Activated naive CD4-positive, alpha-beta T cell treated with anti-CD3 and anti-CD28 coated beads, Interleukin-2, amount 50 U/mL, for 72 hours (primary cell): ENCODE measurements at places on chromosomes 13 and 19. TPM values are rescaled to one million over a fixed set of nuclear protein-coding genes. Genes with fewer than 3 reads are reported as not detected.
A peak's percentile ranks its signal among the peaks of the same experiment; 100 is the strongest.

The DMPK gene
- total RNA-seq = 13.8 TPM

The SIGLEC12 gene
- 1.4 TPM for total RNA-seq

The MCEMP1 gene
- not detected for total RNA-seq

The ZNF85 gene
- total RNA-seq = 10.6 TPM

The OPA3 gene
- 16.7 TPM for total RNA-seq

DNA sequence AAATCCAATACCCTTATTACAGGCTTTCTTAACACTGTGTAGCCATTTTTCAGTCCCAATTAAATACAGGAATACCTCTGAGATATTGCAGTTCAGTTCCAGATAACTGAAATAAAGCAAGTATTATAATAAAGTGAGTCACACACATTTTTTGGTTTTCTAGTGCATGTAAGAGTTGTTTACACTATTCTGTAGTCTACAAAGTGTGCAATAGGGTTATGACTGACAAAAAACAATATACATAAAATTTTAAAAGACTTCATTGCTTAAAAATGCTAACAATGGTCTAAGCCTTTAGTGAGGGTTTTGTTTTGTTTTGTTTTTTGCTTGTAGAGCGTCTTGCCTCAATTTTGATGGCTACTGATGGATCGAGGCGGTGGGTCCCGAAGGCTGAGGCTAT is 434.4 kb upstream of the NBEA start:
- no peak for DNase-seq

- no peak for DNase-seq
Measured at GRCh38 chr19:18269070-18269723, 5.1 kb downstream of the IQCN start.

DNA sequence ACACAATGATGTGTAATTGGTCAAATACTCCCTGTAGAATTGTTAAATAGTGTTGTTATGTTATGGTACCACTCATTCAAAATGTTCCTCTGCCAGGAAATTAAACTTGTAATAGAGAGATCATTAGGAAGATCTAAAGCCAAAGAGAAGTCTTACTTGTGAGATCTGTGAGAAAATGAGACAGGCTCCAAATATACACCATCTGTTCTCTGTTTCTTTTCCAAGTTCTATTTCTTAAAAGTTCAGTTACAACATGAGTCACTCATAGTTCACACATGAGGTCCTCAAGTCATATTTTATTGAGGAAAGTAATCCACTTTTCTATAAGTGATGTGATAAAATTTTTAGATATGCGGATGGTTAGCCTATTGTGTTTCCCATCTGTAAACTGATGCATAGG is 1038.1 kb upstream of the PRR20A start:
- DNase-seq = no peak

DNA sequence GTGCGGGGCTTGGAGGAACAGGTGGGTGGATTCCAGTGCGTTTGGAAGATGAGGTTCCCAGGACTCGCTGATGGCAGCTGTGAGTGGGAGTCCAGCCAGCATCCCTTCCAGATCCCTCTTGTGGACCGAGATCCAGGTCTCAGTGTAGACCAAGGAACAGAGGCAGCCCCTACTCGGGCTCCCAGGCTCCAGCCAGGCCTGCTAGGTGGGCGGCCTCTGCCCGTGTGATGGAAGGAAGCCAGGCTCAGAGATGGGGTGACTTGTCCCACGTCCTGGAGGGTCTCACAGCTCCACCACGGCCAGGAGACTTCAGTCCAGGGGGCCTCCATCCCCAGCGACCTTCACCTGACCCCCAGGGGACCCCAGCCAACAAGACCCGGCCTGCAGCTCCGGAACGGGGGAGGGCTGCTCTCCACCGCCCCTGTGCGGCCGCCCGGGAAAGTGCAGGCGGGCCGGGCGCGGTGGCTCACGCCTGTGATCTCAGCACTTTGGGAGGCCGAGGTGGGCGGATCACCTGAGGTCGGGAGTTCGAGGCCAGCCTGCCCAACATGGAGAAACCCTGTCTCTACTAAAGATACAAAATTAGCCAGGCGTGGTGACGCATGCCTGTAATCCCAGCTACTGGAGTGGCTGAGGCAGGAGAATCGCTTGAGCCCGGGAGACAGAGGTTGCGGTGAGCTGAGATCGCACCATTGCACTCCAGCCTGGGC is 729 bp upstream of the MADCAM1 start:
- no peak for DNase-seq

GRCh38 chr13:78437781-78438180 is 165.6 kb downstream of the POU4F1 start:
- DNase-seq = no peak

DNA sequence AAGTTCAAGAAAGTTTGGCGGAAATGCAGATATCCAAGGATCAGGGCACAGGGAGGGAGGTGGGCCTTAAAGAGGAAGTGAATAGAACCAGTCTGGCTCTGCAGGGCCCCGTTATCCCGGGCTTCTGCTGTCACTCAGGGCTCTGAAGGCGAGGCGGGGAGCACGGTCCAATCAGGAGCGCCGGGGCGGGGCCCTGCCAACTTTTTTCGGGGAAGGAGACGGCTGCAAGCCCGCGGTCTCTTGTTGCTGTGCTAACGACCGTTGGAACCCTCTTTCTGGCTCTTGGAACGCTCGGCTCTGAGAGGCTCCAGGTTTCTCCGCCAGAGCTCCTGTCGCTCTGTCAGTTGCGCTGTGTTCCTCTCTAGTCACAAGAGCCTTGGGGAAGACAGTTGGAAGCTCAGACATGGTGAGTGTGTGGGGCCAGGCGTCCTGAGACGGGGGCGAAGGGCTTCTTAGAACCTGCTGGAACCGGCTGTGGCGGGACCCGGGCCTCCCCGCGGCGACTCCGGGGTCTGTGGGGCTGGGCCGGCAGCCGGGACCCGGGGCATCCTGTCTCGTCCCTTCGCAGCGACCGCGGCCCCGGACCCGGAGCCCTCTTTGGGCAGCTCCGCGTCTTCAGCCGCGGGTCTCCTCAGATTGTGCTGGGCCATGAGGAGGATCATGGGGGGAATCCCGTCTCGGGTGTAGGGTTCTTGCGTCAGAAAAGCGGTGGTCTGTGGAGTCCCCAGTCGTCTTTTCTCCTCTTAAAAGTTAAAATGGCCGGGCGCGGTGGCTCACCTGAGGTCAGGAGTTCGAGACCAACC is 27.7 kb downstream of the ZNF844 start:
- peak; percentile 78 for DNase-seq

DNA sequence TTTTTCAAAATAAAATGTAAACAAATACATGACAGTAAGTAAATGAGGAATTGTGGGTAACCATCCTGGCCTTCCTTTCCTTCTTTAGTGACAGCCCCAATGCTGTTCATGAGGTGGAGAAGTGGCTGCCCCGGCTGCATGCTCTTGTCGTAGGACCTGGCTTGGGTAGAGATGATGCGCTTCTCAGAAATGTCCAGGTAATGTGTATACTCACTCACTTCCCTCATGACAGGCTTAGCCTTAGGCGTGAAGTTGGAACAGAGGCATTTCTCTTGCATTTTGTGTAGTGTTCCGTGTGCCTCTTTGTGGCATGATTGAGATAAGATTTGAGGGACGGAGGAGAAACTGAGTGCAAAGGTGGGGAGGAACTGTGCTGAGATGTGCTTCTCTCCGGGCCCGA is 12.0 kb downstream of the NAXD start:
- no peak for DNase-seq
